Inflammatory macrophage treated with lipopolysaccharide for 4 hours (primary cell): ENCODE measurements at places on chromosomes 11 and 22.

- peak; percentile 71 for DNase-seq
Measured at GRCh38 chr22:20523086-20523983, 15.9 kb downstream of the MED15 start.

- no peak for DNase-seq
Measured at GRCh38 chr11:131583421-131583820, 213.0 kb downstream of the NTM start.

- DNase-seq: no peak
Measured at GRCh38 chr11:103862802-103863174, 173.7 kb upstream of the DDI1 start.

GRCh38 chr11:69366591-69366990 lies 72.6 kb downstream of the MYEOV start:
- no peak for DNase-seq

GRCh38 chr22:39833610-39834009 lies 60.0 kb downstream of the ENTHD1 start:
- DNase-seq: no peak

GRCh38 chr11:71429701-71430100 lies 18.5 kb downstream of the DHCR7 start:
- DNase-seq: no peak

GRCh38 chr11:108220721-108221336 lies 1.6 kb downstream of the NPAT start:
- peak; percentile 30 for DNase-seq

GRCh38 chr22:47397673-47398072 lies 635.2 kb downstream of the TBC1D22A start:
- DNase-seq: no peak

DNA sequence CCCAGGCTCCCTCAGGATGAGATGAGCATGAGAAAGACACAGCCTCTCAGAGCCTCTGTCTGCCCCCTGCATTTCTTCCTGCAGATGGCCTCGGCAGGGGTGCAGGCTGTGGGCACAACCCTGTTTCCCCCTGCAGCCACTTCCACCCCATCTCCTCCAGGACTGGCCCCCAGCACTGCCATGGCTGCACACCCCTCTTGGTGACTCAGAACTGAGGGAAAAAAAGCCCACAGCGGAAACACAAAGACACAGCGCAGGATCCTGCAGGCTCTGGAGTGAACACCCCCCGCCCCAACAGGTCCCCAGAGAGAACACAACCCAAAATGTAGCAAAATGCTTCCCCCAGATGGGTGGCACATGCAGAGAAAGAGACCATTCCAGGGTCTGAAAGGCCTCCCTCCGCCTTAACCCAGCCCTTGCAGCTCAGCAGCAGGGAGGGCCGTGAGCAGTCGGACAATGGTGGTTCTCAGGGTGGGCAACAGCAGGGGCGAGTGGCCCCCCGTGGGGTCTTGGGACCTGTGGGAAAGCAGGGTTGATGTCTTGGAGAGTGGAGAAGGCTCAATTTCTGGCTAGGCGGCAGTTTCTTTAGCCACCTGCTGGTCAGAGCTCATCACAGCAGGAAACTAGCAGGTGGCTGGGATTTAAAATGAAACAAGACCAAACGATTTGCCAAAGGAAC lies 8.0 kb downstream of the TUBGCP6 start:
- peak; percentile 9 for DNase-seq

DNA sequence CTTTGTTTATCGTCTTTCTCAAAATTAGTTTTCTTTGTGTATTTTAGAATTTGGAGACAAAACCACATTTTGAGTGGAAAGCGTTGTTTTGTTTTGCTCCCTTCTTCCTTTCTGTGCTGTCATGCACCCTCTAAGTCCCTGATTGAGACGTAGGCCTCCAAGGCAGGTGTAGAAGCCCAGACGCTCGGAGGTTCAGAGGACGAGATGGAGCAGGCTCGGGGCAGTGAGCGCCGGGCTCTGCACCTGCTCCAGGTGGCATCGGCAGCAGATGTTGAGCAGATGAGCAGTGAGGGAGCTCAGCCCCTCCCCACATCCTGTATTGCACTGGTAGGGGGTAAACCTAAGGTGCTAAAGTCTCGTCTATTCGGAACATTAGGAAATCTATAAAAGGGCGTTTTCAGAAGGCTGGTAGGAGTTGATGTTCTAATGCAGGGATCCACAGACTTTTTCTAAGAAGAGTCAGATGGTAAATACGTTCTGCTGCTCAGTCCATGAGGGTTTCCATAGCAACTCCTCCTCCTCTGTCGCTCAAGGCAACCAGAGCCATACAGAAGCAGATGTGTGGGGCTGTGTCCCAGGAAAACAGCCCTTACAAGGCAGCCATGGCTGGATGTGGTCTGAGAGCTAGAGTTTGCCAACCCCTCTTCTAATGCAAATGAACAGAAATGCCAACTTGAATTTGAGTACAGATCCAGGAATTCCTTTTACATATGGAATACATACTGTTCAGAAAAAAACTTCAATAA lies 724.2 kb downstream of the BRD1 start:
- no peak for DNase-seq
